ENCODE measurements at places on chromosomes 5 and 9.

DNA sequence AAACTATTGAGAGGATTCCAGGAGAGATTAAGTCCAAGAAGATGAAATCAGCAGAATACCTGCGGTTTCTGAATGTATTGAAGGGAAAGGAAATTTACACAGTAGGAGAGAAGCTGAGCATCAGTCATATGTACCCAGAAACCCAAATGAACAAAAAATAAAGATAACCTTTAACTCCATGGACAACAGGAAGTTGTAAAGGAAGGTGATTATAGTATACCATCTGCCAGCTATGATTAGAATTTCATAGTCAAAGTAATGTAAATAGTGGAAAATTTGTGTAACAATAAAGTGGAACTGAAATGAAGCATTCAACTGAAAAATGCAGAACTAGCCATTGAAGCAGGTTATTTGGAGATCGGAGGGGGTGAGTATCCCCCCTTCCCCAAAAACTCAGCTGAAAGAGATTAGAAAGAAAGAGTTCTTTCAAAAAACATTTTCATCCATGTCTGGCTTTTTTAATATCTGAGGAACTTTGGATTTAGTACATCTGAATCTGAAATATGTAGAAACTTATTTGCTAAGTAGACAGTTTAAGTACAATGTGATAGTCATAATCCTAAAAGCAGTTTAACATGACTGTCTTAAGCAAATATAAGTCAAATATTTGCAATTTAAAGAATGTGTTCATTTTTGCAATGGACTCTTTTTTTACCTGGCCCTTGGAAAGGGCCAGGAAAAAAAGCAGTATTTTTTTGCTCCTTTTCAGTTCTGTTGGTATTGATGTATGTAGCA is 58.4 kb downstream of the APC start:
- no peak for DNase-seq

DNA sequence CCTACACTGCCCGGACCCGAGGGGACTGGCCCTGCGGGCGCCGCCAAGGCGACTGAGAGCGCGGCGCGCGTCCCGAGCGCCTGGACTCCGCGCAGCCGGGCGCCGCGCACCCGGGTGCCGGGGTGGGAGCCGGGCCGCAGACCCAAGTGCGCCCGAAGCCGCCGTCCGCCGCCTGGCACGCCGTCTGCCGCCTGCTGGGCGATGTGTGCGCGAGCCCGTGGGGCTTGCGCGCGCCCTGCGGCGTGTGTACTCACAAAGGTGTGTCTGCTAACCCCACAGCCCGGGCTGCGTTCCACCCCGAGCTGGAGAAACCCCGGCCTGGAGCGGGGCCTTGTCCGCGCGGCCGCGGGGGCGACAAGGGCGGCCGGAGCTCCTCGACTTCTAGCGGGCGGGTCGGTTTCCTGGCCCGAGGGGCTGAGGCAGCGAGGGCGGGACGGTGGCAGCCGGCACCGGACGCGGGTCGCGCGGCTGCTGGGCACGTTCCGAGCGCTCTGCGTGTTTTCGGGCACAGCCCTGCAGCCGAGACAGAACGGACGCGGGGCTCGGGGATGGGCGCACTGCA is 1.1 kb upstream of the ZSWIM6 start:
- peak; percentile 43 for DNase-seq

GRCh38 chr9:104682642-104683041 is 11.7 kb upstream of the OR13D1 start:
- DNase-seq = no peak

- no peak for DNase-seq
These were observed 308.1 kb downstream of the LRRC70 start for GRCh38 chr5:62886603-62887315.

GRCh38 chr5:142290577-142291299 is 34.1 kb downstream of the SPRY4 start:
- DNase-seq = no peak

DNA sequence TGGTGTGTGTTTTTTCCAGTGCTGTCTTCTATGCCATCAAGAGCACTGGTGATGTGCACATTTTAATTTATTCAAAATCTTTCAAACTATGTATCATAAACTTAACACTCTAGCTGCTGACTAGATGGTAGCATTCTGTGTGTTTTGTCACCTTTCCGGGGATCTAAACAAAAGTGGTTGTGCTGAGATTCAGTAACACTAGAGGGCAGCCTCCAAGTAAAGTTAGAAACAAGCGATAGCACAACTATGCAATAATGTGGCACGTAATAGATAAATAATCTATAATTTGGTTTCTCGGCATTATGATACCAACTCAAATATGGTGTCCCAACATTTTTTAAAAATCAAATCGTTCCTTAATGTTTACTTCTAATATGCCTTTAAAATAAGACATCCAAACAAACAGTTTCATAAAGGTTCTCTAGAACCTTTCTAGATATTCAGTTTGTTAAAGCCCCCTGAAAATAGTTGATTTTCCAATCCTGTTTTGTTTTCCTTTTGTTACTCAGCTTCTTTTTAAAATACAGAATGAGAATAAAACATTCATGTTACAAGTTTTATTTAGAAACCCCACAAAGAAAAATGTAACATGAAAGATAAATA is 16.9 kb downstream of the SEMA6A start:
- DNase-seq = no peak

GRCh38 chr9:69834591-69835184 is 14.1 kb downstream of the CFAP95 start:
- no peak for DNase-seq

- DNase-seq = no peak
These were observed 54.5 kb downstream of the OXCT1 start for GRCh38 chr5:41815663-41816229.

DNA sequence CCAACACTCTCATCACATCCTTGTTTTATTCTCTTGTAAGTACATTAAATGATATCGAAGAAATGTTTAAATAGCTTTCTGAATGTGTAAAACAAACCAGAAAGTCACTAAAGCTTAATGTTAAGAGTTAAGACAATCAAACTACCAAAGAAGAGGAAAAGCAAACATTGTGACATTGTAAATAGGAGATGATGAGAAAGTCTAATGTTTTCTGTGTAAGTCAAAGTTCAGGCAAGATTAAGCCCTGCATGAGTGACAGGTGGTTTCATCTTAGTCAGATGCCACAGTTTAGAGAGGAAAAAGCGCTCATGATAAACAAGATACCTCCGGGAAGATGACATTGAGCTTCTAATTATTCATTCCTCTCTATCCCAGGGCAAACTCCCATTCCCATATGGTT is 50.9 kb upstream of the PHYKPL start:
- no peak for DNase-seq

DNA sequence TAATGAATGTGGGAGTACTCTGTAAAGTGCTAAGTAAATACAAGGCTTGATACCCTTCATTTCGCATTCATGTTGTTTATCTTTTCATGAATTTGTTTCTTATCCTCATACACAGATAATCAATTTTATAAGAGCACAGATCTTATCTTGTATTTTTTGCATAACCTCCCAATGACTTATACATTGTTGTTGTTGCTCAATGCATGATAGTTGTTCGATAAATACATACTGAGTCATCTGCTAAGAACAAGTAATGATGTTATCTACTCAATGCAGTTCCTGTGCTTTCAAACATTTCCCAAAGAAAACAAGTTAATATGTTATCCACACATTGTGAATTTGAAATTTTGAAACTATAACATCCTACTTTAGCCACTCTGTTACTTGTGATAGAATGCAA is 60.7 kb downstream of the TAF11L14 start:
- no peak for DNase-seq

All from activated CD4-positive, CD25-positive, alpha-beta regulatory T cell treated with anti-CD3 and anti-CD28 coated beads, Interleukin-2, amount 50 U/mL, for 16 hours (primary cell).